ENCODE measurements at places on chromosomes 7 and 10.

GRCh38 chr10:113592380-113592779 lies 39.5 kb downstream of the HABP2 start:
- no peak for DNase-seq

- no peak for DNase-seq
Measured at GRCh38 chr10:98306501-98306900, 38.5 kb upstream of the LOXL4 start.

- DNase-seq = no peak
Measured at GRCh38 chr10:3350617-3351258, 178.2 kb upstream of the PITRM1 start.

GRCh38 chr10:8063128-8063908 lies 8.8 kb downstream of the GATA3 start:
- DNase-seq = no peak

DNA sequence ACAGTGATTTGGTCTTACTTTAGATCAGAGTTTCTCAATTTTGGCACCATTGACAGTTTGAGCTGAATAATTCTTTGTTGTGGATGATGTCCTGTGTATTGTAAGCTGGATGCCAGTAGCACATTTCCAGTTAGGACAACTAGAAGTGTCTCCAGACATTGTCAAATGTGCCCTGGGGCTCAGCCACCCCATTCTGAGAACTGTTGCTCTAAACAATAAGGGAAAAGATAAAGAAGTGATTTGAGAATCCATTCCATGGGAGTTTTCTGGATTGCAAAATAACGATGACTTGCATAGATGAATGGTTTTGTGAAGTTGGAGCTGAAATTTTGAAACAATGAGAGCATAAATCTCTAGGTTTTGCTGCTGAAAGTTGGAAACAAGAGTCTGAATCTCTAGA lies 44.6 kb downstream of the NUP205 start:
- DNase-seq = no peak

DNA sequence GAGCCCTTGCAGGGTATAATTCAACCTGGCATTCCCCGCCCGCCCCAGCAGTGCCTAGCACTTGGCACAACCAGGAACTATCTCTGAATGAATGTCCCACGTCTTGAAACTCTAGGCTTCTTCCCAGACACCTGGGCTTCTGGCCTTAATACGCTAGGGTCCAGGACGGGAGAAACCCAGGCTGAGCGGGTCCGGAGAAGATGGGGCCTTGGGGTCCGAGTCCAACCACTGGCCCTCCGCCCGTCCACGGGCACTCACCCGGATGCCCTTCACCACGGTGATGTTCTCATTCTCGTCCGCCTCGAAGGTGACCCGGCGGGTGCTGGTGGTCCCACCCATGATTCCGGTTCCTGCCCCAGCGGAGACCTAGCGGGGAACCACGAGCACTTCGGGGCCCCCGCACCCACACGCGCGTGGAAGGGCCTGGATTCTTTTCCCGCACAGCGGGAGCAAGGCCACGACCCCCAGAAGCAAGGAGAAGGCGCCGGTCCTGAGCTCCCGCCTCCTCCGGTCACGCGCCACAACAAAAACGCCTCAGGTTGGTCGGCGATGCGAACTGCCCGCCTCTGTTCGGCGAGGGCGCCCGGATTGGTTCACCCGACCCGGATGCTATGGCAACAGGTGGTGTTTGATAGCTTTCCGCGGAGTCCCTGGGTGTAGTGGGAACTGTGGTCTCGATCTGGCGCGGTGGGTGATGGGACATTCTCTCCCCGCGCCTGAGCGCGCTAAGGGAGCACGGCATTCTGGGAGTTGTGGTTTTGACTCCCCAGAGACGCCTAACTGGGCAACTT lies at the start of gene CHCHD3:
Gene CHCHD3, minus strand, starts transcription at position 492 of the 791 bp plus-strand sequence. Its CDS starts 153 bp downstream, at position 339.
- DNase-seq = peak; percentile 96

DNA sequence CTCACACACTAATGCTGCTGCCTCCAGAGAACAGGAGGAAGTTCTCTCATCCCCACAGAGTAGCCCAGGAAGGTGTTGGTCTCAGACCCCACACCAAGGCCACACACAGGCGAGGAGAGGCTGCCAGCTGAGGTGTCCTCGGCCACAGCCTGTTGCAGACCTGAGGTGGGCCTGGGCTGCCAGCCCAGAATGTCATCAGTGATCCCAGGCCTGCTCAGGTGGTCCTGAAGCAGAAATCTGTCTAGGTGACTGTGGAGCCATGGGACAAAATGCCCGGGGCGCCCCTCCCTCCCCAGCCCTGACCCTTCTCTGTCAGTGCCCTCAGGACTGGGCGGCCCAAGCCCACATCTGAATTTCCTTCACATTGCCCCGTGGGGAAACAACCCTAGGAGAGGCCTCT lies 43.5 kb upstream of the LRRC4 start:
- no peak for DNase-seq

GRCh38 chr10:119407254-119407777 lies 135.2 kb downstream of the RGS10 start:
- DNase-seq = no peak

GRCh38 chr10:48589266-48589665 lies 15.6 kb downstream of the ARHGAP22 start:
- peak; percentile 56 for DNase-seq

DNA sequence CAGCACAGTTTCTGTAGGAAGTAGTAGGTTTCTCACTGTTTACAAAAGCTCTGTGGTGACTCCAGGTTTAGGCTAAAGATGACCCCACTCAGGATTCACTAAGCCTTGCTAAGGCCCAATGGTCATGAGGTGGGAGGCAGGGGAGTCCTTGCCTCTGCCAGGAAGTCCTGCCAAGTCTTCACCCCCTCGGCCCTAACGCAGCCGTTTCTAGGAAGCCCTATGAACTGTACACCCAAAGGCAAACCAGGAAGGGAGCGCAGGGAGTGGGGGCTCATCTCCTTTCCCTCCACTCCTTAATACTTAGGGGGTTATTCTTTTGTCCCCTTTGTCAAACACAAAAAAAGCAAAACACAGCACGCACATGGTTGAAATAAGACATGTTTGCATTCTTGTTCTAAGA lies 64.6 kb downstream of the CTBP2 start:
- no peak for DNase-seq

GRCh38 chr10:16606421-16606820 lies 84.7 kb upstream of the C1QL3 start:
- no peak for DNase-seq

- no peak for DNase-seq
Measured at GRCh38 chr10:131002031-131002861, 309.3 kb downstream of the TCERG1L start.

Data from fibroblast of skin of left quadriceps (primary cell).